Daoy (cell line): ENCODE measurements at places on chromosomes 4 and X. TPM values are rescaled to one million over a fixed set of nuclear protein-coding genes. Genes with fewer than 3 reads are reported as not detected.

PDGFRA gene
- total RNA-seq, result 1.5 and 2.2 TPM in 2 replicates

- peak; percentile 11 for DNase-seq
These were observed 3.5 kb upstream of the VMA21 start for GRCh38 chrX:151393514-151393913.

DNA sequence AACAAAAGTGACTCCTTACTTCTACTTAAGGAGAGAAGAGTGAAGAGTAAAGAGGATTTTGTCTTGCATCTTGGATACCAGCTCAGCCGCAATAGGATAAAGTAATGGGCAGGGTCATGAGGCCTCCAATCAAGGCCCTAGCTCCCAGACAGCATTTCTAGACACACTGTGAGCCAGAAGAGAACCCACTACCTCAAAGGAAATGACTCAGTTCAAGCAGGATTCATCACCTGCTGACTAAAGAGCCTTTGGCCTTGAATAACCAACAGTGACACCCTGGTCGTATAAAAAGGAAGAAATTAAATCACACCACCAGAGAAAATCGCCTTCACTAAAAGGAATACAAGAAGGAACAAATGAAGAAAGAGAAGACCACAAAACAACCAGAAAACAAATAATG, 416.1 kb downstream of the PCDH18 start:
- DNase-seq, result peak; percentile 15

BTK gene
- total RNA-seq, result 0.06 TPM in 1 of 2 replicates, not detected in the other

RS1 gene
- not detected in 2 replicates for total RNA-seq

- no peak for DNase-seq
These were observed 19.7 kb downstream of the SHROOM2 start for GRCh38 chrX:9805956-9806355.
